ENCODE measurements at places on chromosomes 3 and 15.
A peak's percentile ranks its signal among the peaks of the same experiment; 100 is the strongest.

GRCh38 chr3:189466004-189466403 is 165.2 kb upstream of the TP63 start:
- H3K36me3 ChIP-seq = 0 out of 2 replicates have a peak, but pooled peaks cover 2% of the 10 kb centered on the region
- no peak overlapping the region for H3K27ac ChIP-seq
- no peaks in the 10 kb centered on the region for H3K4me1 ChIP-seq
- no peak for DNase-seq
- no peak overlapping the region for H3K4me3 ChIP-seq
- no peaks in the 10 kb centered on the region for H3K27me3 ChIP-seq

- H3K27me3 ChIP-seq = no peaks in the 10 kb centered on the region
- peak overlapping the region; percentile 22 for H3K27ac ChIP-seq
- H3K4me1 ChIP-seq = peaks cover 22% of the 10 kb centered on the region
- no peaks in the 10 kb centered on the region for H3K36me3 ChIP-seq
- DNase-seq = no peak
- no peak overlapping the region for H3K4me3 ChIP-seq
These were observed 74.7 kb downstream of the XXYLT1 start for GRCh38 chr3:195196266-195196665.

- no peaks in the 10 kb centered on the region for H3K36me3 ChIP-seq
- H3K4me3 ChIP-seq = peak overlapping the region; percentile 79
- DNase-seq = peak; percentile 59
- H3K27me3 ChIP-seq = no peaks in the 10 kb centered on the region
These were observed 59.7 kb downstream of the NOX5 start for GRCh38 chr15:69074001-69074842.

- no peak for DNase-seq
- H3K4me1 ChIP-seq = no peaks in the 10 kb centered on the region
- H3K4me3 ChIP-seq = no peak overlapping the region
- no peaks in the 10 kb centered on the region for H3K27me3 ChIP-seq
These were observed 447.0 kb upstream of the NECTIN3 start for GRCh38 chr3:110624576-110624975.

GRCh38 chr3:172076212-172076611 is 36.8 kb downstream of the FNDC3B start:
- H3K27me3 ChIP-seq = no peaks in the 10 kb centered on the region
- DNase-seq = no peak
- H3K4me1 ChIP-seq = 0 out of 2 replicates have a peak, but pooled peaks cover 9% of the 10 kb centered on the region
- H3K4me3 ChIP-seq = no peak overlapping the region

GRCh38 chr3:40869013-40869412 is 330.3 kb upstream of the CTNNB1 start:
- DNase-seq = no peak
- H3K4me3 ChIP-seq = no peak overlapping the region
- H3K27me3 ChIP-seq = no peaks in the 10 kb centered on the region
- H3K27ac ChIP-seq = no peak overlapping the region
- no peaks in the 10 kb centered on the region for H3K4me1 ChIP-seq
- no peaks in the 10 kb centered on the region for H3K36me3 ChIP-seq

GRCh38 chr3:128313935-128314334 is 152.8 kb downstream of the DNAJB8 start:
- no peaks in the 10 kb centered on the region for H3K27me3 ChIP-seq
- H3K36me3 ChIP-seq = no peaks in the 10 kb centered on the region
- DNase-seq = no peak
- H3K4me3 ChIP-seq = no peak overlapping the region
- H3K27ac ChIP-seq = no peak overlapping the region

- no peaks in the 10 kb centered on the region for H3K4me1 ChIP-seq
- no peak for DNase-seq
- no peaks in the 10 kb centered on the region for H3K36me3 ChIP-seq
- H3K27me3 ChIP-seq = peaks cover 9% of the 10 kb centered on the region
- H3K4me3 ChIP-seq = no peak overlapping the region
- no peak overlapping the region for H3K27ac ChIP-seq
These were observed 274.7 kb downstream of the PDCD6IP start for GRCh38 chr3:34073111-34073510.

GRCh38 chr3:141808586-141808985 is 45.4 kb downstream of the GRK7 start:
- no peaks in the 10 kb centered on the region for H3K36me3 ChIP-seq
- H3K4me1 ChIP-seq = no peaks in the 10 kb centered on the region
- no peak overlapping the region for H3K27ac ChIP-seq

DNA sequence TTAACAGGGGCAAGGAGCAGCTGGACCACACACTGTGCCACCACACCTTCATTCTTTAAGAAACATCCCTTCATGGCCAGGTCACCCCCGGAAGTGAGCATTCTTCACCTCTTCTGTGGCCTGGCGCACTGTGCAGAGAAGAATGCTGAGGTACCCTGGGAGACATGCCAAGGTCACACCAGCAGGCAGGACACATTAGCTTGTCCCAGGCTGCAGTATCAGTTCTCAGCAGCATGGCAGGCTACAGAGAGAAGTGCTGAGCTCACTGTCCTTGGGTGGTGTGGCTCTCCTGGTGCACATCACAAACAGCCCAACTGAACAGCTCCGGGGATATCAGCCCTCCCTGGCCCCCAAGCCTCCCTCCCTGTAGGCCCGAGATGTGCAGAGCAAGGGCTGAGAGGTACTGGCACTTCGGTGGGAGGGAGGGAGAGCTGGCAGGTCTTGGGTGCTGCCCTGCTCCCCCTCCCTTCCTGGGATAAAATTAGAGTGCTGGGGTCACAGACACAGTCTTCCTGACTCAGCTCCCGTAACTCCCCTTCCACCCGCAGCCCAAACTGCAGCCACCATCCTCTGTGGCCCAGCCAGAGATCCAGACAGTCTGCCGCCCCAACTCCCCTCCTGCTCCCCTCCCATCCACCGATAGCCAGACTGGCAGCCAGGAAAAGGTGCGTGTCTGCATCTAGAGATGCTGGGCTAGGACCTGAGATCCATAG is 13.4 kb downstream of the SEMA7A start:
- H3K27ac ChIP-seq = peak overlapping the region; percentile 55
- H3K4me1 ChIP-seq = peaks cover 62% of the 10 kb centered on the region
- peak; percentile 85 for DNase-seq
- H3K27me3 ChIP-seq = no peaks in the 10 kb centered on the region

GRCh38 chr3:154584041-154584440 is 154.1 kb upstream of the GPR149 start:
- H3K4me3 ChIP-seq = no peak overlapping the region
- no peaks in the 10 kb centered on the region for H3K27me3 ChIP-seq
- H3K36me3 ChIP-seq = no peaks in the 10 kb centered on the region
- no peak overlapping the region for H3K27ac ChIP-seq

- no peak for DNase-seq
- peaks cover 12% of the 10 kb centered on the region for H3K4me1 ChIP-seq
- no peaks in the 10 kb centered on the region for H3K27me3 ChIP-seq
- no peak overlapping the region for H3K27ac ChIP-seq
- no peaks in the 10 kb centered on the region for H3K36me3 ChIP-seq
These were observed 36.5 kb upstream of the CBLB start for GRCh38 chr3:105905328-105905727.

DNA sequence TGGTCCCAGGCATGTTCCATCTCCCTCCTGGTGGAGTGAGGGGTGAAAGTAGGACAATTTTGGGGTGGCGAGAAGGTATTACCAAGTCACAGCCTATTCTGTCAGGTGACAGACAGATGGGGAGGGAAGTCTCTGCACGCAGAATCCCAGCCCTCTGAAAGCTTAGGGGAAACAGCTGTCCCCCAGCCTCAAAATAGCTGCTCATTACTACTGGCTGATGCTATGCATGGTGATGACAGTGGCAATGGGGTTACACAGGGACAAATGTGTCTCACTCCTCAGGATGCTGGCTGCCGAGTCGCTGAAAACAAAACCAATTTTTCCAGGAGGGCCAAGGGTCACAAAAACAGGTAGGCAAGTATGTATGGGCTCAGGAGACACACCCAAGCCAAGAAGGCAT is 68.8 kb upstream of the OXTR start:
- no peak for DNase-seq
- H3K4me1 ChIP-seq = no peaks in the 10 kb centered on the region
- no peaks in the 10 kb centered on the region for H3K27me3 ChIP-seq
- no peaks in the 10 kb centered on the region for H3K36me3 ChIP-seq
- H3K27ac ChIP-seq = no peak overlapping the region

DNA sequence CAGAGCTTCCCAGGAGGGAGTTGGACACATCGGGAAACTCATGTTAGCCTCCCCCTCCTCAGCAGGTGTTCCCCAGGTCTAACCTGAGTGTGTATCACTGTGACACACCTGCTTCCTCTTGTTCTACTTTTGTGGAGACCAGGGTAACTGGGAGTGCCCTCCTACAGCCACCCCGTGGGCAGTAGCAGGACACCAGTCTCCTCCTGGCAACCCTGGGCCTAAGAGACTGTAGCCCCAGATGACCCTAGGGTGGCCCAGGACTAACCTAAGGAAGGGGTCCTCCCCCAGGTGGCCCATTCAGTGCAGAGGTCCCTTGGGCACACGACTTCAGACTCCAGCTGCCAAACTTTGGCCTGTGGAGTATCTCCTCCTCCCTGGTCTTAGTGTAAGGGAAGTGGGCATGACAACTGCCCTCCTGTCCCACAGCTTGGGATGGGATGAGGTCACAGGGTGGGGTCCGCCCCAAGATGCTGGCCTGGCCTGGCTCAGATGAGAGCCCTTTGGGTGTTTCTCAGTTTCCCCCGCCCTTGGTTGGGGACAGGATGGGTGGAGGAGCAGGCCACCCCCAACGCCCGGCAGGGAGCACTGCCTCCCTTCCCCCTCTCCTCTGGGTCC is 4.8 kb downstream of the CSK start:
- H3K4me1 ChIP-seq = peaks cover 30% of the 10 kb centered on the region
- no peak overlapping the region for H3K27ac ChIP-seq
- no peaks in the 10 kb centered on the region for H3K27me3 ChIP-seq
- no peak overlapping the region for H3K4me3 ChIP-seq
- H3K36me3 ChIP-seq = peaks cover 6% of the 10 kb centered on the region

GRCh38 chr3:29577250-29577649 is 296.4 kb downstream of the RBMS3 start:
- no peak overlapping the region for H3K27ac ChIP-seq
- no peaks in the 10 kb centered on the region for H3K27me3 ChIP-seq
- no peak for DNase-seq
- no peaks in the 10 kb centered on the region for H3K4me1 ChIP-seq
- H3K4me3 ChIP-seq = no peak overlapping the region

DNA sequence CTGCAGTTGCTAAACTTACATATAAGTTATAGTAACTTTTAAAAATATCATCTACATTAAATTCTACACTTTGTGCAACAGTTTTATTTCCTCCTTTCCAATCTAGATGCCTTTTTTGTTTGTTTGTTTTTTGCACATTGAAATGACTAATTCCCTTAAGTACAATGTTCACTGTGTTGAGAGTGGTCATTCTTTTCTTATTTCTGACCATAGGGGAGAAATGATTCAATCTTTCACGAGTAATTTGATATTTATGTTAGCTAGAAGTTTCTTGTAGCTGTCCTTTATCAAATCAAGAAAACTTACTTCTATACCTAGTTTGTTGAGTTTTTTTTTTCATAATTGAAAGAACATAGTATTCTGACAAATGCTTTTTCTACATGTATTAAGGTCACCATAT is 85.0 kb upstream of the CBLB start:
- peaks cover 14% of the 10 kb centered on the region for H3K4me1 ChIP-seq
- no peak for DNase-seq
- H3K4me3 ChIP-seq = no peak overlapping the region
- no peaks in the 10 kb centered on the region for H3K36me3 ChIP-seq
- no peak overlapping the region for H3K27ac ChIP-seq

GRCh38 chr15:92882697-92883162 is 17.4 kb upstream of the CHD2 start:
- DNase-seq = no peak
- H3K27ac ChIP-seq = peak overlapping the region; percentile 82
- H3K4me1 ChIP-seq = peaks cover 36% of the 10 kb centered on the region
- H3K27me3 ChIP-seq = no peaks in the 10 kb centered on the region
- peaks cover 35% of the 10 kb centered on the region for H3K36me3 ChIP-seq

GRCh38 chr3:48129921-48130320 is 58.3 kb downstream of the CDC25A start:
- no peak for DNase-seq
- H3K27ac ChIP-seq = no peak overlapping the region
- H3K4me1 ChIP-seq = no peaks in the 10 kb centered on the region
- H3K4me3 ChIP-seq = no peak overlapping the region

DNA sequence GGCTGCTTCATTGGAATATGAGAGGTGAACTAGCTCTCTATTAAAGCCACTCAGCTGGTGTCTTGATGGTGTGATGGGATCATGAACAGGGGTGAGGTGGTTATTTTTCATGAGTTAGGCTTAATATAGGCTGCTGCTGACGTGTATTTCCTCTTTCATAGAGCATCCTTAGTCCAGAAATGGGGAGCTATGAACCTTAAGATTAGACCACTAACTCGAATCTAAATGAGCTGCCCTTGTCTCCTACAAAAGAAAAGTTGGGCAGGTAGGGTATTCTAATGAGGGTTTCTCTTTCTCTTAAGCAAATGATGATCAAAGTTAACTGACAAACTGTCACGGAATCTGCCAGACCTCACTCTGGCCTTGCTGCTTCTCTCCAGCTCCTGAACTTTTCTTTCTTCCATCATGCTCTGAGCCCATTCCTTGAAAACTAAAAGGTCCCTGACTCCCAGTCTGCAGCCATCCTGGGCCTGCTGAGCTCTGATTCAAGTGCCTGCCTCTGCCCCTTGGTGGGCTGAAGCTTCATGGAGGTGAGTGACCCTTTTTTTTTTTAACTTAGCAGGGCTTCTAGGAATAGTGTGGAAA is at the start of gene TRIM69:
Gene TRIM69 (plus strand): TSS at position 348 of the 585 bp plus-strand sequence. CDS start 177 bp downstream, at position 525.
- no peaks in the 10 kb centered on the region for H3K36me3 ChIP-seq
- no peak for DNase-seq
- H3K27me3 ChIP-seq = no peaks in the 10 kb centered on the region
- H3K4me1 ChIP-seq = no peaks in the 10 kb centered on the region

GRCh38 chr3:10194328-10195071 is 29.8 kb downstream of the IRAK2 start:
- no peaks in the 10 kb centered on the region for H3K36me3 ChIP-seq
- DNase-seq = no peak
- H3K4me1 ChIP-seq = peaks cover 89% of the 10 kb centered on the region
- peak overlapping the region; percentile 97 for H3K27ac ChIP-seq
- H3K27me3 ChIP-seq = no peaks in the 10 kb centered on the region

- no peaks in the 10 kb centered on the region for H3K36me3 ChIP-seq
- H3K4me3 ChIP-seq = no peak overlapping the region
- H3K4me1 ChIP-seq = no peaks in the 10 kb centered on the region
- DNase-seq = no peak
These were observed 322.6 kb downstream of the MEX3B start for GRCh38 chr15:81723113-81723651.

DNA sequence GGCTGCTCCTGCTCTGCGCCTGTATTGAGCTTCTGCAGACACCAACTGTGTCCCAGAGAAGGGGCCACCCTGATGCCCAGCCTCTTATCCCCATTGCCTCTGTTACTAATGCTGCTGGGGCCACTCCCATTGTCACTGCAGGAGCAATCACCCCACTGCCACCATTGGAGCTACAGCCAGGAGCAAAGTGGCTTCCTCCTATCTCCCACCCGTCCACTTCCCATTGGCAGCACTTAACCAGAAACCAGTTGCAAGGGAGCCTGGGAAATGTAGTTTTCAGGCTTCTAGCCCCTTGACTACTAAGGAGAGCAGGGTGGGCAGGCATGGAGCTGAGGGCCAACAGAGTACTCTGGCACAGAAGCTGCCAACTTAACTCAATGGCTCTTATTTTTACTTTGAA is 55.9 kb upstream of the KLF13 start:
- no peak overlapping the region for H3K27ac ChIP-seq
- peaks cover 12% of the 10 kb centered on the region for H3K27me3 ChIP-seq
- no peaks in the 10 kb centered on the region for H3K36me3 ChIP-seq
- no peak for DNase-seq
- no peaks in the 10 kb centered on the region for H3K4me1 ChIP-seq
- H3K4me3 ChIP-seq = no peak overlapping the region

- H3K27me3 ChIP-seq = no peaks in the 10 kb centered on the region
- H3K27ac ChIP-seq = no peak overlapping the region
- H3K36me3 ChIP-seq = no peaks in the 10 kb centered on the region
- H3K4me1 ChIP-seq = no peaks in the 10 kb centered on the region
These were observed 230.3 kb upstream of the TBL1XR1 start for GRCh38 chr3:177427540-177427939.

All from PC-9 (cell line).